Stimulated activated naive CD4-positive, alpha-beta T cell (primary cell): ENCODE measurements at places on chromosomes 5 and 9.

DNA sequence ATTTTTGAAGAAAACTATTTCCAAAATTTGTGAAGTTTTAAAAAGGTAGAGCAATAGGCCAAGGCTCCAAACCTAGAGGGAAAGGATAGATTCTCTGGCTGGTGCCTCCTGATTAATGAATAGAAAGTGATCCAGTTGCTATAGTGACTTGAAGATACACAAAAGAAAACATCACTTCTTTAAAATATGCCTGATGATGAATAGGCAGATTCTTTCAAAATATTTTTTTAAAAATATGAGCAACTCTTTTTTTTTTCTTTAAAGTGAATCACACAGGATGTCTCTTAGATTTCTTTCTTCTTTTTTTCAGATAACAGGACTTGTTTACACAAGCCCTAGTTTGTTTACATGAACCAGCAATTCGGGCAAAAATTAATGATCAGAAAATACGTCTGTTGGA is 124.4 kb downstream of the RFK start:
- no peak for DNase-seq

GRCh38 chr5:141196363-141196762 is 3.1 kb upstream of the PCDHB11 start:
- no peak for DNase-seq

DNA sequence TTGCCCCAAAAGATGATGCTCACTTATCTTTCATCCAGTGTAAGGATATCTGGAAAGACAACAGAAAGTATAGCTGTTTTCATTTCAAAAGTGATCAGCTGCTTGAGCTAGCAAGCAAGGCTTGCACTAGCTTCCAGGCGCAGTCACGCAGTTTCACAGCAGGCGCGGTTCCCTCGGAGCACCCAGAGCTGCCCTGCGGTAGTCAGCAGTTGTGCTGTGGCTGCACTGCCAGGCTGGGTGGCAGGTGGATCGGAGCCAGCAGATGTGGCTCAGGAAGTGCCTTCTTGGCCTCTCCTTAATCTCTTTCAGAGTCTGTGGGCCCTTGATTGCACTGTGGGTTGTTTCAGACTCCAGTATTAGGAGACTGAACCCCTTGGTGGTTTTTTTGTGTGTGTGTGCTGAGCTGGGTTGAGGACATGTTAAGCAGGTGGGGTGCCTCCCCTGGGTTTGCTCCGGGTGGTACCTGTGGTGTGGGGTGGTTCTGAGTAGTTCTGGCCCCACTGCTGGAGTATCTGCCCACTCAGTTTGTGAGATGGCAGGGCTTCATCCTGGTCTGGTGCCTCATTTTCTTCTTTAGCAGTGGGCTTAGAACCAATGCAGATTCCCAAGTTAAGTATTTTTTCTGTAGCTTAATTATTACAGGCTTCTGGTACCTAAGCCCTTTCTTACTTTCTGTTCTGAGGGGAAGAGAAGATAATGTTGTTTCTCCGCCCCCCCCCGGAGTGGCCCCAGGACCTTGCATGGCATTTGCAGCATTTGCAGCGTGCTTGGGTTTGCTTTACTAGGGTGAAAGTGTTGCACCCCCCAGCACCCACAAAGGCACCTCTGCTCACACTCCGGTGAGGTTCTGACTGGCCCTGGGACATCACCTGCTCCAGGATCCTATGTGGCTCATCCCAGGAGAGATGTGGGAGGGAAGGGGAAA is 16.4 kb downstream of the TENT4A start:
- DNase-seq: peak; percentile 11

- DNase-seq: no peak
Observed at GRCh38 chr5:127290019-127290945, at the start of gene MEGF10. Gene MEGF10, plus strand, starts transcription at chr5:127290796. Its CDS starts 40,513 bp downstream, at chr5:127331309.

DNA sequence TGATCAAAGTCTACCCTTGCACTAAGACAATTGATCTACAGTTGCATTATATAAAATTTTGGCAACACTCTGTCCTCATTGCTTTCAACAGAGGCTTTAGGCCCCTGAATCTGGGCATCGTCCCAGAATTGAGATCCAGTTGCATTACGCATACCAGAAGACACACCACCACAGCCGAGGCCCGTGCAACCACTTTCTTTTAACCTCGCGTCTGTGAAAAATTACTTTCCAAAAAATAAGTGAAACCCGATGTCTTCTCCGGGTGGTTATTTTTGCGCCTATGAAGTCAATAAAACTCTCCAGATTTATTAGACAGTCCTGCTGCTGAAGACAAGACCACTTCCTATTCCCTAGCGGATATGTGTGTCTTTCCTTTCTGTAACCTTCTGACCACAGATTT is 52.1 kb upstream of the NFIB start:
- DNase-seq: no peak

DNA sequence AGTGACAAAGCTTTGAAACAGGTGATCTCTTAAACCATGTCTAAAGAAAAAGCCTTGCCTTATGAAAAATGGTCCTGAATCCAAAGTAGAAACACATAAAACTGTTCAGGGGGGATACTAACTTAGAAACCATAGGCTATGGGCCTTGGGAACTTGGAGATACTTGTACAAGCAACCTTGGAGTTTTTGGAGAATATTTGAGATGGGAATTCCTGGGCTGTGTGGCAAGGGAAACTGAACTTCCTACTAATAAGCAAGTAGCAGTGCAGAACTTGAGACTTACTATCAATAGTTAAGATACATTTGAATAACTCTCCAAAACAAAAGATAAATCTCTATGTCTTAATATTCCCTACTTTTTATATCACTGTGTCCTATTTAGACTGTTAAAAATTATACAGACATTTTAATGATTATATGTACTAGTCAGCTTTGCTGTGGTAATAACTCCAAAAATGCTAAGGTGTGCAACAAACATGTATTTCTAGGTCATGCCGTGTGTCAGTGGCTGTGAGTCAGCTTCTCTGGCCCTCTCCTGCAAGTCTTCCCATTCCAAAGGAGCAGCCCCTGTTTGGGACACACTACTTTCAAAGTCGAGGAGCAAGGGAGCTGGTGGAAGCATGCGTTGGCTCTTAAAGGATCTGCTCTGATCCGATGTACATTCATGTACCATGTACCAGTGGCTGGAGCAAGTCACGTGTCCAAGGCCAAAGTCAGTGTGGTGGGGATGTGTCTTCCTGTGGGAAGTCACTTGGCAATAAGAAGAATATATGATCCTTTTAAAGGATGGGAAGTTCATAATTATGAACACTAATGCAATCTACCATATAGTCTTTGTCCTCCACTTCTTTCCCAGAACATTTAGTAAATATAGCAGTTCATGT is 39.6 kb downstream of the SNX30 start:
- no peak for DNase-seq

GRCh38 chr5:93404246-93404645 is 176.8 kb downstream of the NR2F1-AS1 start:
- DNase-seq: no peak

DNA sequence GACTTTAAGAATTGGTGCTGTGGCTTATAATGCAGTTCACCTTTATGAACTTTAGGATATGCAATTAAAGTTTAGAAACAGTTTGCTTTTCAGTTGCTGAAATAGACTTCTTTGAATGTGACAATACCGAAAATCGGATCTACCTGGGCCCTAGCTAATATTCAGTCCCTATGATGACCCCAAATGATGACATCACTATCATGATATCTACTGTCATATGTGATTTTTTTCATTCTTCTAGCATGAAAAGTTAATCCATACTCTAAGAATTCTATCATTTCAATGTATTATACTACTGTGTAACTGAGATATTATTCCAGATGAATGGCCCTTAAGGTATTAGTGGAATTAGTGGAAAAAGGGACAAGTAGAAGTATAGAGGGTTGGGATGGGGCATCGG is 487.2 kb upstream of the TUSC1 start:
- no peak for DNase-seq

DNA sequence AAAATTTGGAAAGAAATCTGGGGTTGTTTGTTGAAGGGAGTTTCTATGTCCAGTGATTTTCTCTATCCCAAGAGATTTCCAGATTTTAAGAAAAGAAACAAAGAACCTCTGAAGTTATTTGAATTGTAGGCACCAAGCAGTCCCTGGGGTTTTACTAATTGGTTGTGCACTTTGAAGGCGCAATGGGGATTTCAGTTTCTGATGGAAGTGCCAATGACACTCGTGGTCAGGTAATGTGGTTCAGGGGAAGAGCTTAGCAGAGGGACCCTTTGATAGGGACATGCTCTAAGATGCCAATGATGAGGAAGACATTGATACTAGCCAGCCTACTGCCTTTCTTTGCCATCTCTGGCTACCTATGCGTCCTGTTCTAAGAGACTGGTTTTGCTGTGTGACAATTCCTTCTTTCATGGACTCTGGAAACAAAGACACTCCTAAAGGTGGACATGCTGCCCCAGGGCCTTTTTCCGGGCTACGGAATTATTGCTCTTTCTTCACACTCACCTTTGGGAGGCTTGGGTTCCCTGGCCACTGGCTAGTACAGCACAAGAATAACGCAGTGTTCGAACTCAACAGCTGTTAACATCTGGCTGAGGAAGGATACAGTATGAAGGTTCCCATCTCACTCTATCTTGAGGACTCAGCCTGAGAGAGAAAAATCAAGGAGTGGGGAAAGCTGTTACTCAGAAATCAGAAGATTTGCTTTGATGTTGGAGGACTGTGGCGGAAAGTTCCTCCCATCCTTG is 6.9 kb upstream of the TRAF1 start:
- DNase-seq: no peak

DNA sequence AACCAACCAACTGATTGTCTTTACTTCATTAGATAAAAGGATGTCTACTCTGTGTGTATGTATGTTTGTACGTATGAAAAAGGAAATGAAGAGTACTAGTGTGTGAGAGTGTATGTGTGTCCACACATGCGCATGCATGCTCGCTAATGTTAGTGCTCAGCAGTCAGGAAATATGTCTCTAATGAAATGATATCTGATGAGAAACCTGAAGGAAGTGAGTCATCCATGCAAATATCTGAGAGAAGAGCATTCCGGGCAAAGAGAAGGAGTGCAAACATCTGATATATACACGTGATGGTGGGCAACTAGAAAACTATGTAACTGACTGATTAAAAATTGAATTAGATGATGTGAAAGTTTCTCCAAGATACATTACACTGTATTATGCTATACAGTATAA is 29.6 kb upstream of the UGCG start:
- DNase-seq: no peak

- DNase-seq: no peak
Observed at GRCh38 chr5:164370841-164371240, 865.4 kb downstream of the MAT2B start.

DNA sequence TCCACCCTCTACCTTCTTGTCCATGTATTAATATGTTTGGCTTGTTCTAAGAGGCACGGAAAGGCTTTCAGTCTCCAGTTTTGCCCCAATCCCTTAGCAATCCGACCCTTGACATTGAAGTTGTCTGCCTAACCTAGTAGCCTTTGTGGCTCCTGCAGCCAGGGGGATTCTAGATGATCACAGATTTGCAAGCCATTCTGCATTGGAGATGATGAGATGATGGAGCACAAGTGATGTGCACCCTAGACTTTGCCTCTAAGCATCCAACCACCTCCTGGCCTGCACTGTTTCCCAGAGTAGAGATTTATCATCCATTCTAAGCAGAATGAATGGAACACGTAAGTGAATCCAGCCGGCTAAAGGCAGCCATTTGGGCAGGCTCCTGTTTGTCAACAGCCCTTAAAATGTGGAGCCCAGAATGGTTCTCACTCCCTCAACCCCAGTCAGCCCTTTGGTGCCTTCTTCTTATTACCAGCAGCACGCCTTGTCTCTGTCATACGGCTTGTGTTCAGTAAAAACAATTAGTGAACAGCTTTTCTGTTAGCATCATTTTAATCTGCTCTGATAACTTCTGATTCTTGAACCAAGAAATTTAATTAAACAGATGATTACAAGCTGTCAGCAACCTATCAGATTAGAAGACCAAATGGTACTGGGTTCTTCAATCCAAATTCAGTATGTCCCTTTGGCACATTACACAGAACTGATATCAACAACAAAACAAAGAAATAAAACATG is 5.7 kb upstream of the TRAF1 start:
- DNase-seq: no peak

GRCh38 chr5:71751422-71751821 is 32.3 kb downstream of the CARTPT start:
- no peak for DNase-seq

- no peak for DNase-seq
Observed at GRCh38 chr5:80963966-80964481, 3.9 kb downstream of the RASGRF2 start.

DNA sequence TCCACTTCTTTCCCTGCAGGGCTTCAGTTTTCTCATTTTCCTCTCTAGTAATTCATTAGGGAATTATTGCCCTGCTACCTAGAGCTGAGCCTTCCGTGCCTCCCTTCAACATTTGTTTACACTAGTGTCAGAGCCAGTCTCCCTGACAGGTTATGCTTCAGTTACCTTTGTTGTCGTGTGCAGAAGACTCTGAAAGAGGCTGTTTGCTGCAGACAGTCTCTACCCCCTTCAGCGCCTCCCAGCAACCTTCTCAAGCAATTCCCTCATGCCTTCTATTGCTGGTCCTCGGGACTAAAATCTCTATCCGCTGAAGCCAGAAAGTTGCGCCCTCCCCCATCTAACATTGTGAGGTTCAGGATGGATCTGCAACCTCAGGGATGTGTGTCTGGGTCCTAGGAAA is 12.8 kb downstream of the RALGPS1 start:
- DNase-seq: no peak
